ENCODE measurements at places on chromosomes 16 and 17.

- no peak for DNase-seq
These were observed 42.6 kb downstream of the TRARG1 start for GRCh38 chr17:1322014-1322428.

GRCh38 chr17:2250140-2251095 is 53.2 kb downstream of the SMG6 start:
- no peak for DNase-seq

DNA sequence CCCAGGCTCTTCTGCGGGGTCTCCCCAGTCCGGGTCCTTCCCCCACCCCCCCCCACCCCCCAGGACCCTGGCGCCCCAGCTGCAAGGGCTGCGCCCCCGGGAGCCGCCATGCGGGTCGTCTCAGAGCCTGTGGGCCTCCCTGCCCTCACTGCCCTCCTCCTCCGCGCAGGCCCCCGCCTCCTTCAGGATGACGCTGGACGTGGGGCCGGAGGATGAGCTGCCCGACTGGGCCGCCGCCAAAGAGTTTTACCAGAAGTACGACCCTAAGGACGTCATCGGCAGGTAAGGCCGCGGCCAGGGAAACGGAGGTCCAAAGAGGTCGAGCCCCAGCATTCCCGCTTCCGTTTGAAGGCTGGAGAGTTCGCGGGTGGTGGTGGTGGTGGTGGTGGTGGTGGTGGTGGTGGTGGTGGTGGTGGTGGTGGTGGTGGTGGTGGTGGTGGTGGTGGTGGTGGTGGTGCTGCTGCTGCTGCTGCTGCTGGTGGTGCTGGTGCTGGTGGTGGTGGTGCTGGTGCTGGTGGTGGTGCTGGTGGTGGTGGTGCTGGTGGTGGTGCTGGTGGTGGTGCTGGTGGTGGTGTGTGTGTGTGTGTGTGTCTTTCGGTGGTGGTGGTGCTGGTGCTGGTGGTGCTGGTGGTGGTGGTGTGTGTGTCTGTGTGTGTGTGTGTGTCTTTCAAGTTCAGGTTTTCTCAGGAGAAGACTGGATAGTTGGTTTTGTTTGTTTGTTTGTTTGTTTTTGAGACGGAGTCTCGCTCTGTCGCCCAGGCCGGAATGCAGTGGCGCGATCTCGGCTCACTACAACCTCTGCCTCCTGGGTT is 615 bp downstream of the PHKG2 start:
- DNase-seq: no peak

- no peak for DNase-seq
These were observed 596.6 kb upstream of the CDH5 start for GRCh38 chr16:65769776-65770438.

GRCh38 chr16:23950898-23951297 is 115.1 kb downstream of the PRKCB start:
- DNase-seq: peak; percentile 25

DNA sequence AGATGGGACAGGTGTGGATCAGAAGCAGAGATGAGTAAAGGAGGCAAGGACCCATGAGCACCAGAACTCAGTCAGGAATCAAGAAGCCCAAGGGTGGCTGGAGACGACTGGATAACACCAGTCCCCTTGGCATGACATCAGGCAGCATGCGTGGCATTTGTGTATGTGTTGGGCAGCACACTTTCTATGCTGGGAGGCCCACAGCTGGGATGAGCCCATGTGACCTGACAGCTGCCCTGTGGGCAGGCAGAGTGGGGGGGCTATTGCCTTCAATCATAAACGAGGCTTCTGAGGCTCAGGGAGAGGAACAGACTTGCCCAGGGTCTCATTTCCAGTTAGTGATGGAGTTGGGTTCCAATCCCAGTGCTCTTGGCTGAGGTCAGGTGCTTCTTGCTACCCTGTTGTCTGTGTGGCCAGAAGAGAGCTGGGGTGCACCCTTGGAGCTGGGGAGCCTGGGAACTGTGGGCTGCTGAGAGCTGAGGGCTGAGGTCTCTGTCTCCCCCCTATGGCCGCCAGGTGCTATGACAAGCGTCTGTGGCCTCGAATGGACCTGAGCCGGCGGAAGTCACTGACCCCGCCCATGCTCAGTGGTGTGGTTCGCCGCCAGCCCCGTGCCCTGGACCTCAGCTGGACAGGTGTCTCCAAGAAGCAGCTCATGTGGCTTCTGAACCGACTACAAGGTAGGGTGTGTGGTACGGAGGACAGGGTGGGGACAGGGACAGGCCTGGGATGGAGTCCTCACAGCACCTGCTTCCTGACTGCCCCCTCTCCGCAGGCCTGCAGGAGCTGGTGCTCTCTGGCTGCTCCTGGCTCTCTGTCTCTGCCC is 7.1 kb upstream of the ORAI3 start:
- DNase-seq: no peak

DNA sequence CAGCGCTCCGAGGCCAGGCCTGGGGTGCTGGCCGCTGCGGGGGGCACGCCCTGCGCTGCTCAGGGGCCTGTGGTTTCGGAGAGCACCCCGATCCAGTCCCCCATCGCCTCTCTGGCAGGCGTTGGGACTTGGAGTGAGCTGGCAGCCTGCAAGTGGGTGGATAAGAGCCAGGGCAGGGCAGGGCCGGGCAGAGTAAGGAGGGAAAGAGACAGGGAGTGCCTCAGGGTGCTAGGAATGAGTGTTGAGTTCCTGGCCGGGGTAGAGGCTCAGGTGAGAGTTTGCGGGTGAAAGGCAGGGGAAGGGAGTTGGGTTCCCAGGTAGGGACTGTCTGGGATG is 1.3 kb downstream of the CDH13 start:
- DNase-seq: no peak

Data from osteocyte (in vitro differentiated cells).